ENCODE measurements at places on chromosomes 3 and 15.

DNA sequence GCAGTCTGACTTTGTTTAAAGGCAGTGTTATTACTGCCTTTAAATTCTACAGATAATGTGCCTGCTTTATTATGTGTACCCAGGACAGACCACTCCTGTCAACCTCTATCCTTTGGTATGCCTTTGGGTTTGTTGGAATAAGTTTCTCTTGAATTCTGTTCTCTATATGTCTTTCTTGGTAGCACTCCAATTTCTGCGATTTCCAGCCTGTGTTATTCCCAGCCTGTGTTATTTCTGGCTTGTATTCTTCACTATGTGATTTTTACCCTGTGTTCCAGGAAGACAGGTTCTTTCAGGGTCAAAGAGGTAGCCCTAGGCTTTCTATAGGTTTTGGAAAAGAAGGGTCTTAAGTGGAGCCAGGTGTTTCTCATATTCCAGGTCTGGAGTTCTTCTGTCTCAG lies 407.4 kb upstream of the AZI2 start:
- no peak for DNase-seq

- DNase-seq, result no peak
Observed at GRCh38 chr15:70132139-70132538, 34.4 kb upstream of the TLE3 start.

GRCh38 chr15:101167411-101167752 lies 84.5 kb downstream of the CHSY1 start:
- DNase-seq, result no peak

DNA sequence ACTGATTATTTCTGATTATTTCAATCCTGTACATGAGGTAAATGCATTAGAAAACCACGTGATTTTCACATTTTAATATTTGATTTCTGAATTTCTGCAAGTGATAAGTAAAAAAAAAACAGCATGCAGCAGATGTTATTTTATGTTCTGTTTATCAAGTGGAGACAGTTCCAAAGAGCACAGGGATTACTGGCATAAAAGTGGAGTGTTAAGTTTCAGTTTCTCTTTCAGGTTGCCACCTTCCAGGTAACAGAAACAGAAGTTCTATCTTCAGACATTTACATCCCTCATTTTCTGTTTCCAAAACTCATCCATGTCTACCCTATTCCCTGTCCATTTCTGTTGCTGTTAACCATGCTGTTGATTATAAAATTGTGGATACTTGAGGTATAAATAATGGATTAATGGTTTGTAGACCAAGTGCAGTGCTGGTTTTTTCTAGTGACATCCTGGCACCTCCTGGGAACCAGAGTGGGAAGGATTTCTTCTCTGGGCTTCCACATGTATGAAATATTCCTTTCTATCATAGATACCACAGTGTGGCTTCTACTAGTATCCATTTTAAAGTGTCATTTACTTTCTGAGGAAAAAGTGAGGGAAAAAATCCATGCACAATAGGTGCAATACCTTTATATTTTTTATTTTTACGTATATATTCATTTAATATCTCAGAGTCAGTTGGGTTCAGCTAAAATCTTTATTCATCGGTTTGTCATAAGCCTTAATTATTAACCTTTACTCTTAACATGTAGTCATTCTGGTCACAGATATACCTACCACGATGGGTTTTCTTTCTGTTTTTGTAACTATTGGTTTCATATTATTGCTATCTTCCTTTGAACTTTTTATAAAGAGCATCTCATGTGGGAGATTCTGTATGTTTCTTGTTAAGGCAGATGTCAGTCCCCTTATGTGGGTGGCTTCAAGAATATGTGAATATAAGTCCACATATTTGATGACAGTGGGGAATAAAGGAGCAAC lies 1010.0 kb downstream of the SQOR start:
- DNase-seq, result no peak

GRCh38 chr3:182782149-182782548 lies 11.2 kb upstream of the ATP11B start:
- DNase-seq, result no peak
